Femur (tissue), 1 donor: ENCODE measurements at places on chromosomes 7 and 10.

DNA sequence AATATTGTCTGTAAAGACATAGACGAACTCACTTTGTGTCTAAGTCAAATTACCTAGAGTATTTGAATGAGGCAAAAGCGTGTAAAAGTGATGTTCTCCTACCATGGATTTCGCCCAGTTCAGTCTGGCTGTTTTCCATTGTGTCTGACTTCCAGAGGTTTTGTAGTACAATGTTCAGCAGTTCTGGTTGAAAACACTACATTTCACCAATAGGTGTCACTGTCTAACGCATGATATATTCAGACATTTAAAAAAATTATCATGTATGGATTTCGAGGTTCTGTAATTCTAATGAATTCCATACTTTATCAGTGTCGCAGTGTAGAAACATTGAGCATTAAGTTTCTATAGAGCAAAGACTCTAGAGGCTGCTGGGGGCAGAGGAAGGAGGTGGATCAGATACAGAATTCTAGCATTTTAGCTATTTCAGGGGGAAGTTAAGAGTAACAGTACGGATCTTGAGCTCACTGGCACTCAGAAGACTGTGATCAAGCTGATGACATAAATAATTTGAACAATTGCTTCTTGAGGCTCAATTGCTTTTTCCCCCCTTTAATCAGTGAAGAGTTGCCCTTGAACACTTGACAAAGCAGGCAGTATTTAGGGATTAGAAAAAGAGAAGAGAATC is 196.9 kb upstream of the RHOBTB1 start:
- DNase-seq = peak; percentile 77

DNA sequence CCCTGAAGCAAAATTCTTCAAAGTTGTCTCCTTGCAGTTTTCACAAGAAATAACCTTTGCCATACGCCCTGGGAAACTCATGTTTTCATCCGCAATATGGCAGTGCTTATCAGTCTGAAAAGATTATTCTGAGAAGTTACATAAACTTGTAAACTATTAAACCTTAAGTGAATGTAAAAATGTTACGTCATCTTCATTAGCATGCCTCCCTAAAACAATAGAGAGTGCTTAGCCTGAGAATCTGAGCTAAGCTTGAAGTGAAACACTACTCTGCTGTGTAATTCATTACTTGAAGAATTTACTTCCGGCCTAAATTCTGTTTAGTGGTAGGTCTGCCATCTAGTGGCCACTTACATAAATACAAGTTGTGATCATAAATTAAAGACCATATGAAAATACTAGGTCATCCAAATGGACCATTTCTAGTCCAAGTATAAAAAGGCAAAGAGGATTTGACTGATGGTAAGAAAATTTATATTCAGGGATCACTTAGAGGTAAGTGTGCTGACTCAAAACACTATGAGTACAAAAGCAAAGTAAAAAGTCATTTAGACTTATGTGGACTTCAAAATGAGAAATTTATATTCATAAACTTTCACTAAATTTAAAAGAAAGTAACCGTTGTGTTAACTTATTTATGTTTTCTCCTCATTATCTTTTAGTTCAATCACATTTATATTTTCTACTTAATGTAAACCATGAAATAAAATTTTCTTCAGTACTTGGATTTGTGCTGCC is 745.1 kb upstream of the LRRTM3 start:
- DNase-seq = no peak

DNA sequence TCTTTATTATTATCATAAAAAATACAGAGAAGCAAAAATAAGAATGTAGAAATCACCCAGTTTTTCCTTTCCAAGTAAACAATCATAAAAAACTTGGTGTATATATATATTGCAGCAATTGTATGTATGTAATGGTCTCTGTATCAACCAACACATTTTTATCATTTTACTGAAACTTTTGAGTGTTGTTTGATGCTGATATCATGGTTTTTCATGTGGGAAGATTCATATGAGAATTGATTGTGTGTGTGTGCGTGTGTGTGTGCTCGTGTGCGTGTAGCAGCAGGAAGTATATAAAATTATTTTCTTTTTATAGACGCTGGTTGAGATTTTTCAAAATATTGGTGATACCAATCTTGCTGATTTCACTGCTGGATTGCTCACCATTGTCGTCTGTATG is 22.3 kb downstream of the SLC26A4 start:
- DNase-seq = no peak

- DNase-seq = peak; percentile 27
Observed at GRCh38 chr10:6399231-6399741, 180.8 kb downstream of the PRKCQ start.

GRCh38 chr10:31961277-31962074 is 32.8 kb upstream of the ARHGAP12 start:
- no peak for DNase-seq

DNA sequence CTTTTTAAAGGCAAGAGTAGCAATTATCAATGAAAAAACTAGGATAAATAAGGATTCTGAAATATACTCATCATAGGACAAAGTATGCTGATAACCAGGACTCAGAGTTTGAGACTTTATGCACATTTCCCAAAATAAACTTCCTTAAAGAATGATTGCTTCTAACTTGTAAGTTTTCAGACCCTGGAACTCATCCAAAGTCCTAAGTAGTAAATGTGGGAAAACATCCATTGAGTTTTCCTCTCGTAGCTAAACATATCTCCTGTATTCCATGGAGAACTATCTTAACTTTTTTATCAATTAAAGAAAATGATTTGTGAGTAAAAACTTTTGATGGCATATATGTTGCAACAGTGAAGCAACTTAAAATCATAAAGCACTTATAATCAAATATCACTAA is 285.2 kb upstream of the KLF6 start:
- DNase-seq = no peak

DNA sequence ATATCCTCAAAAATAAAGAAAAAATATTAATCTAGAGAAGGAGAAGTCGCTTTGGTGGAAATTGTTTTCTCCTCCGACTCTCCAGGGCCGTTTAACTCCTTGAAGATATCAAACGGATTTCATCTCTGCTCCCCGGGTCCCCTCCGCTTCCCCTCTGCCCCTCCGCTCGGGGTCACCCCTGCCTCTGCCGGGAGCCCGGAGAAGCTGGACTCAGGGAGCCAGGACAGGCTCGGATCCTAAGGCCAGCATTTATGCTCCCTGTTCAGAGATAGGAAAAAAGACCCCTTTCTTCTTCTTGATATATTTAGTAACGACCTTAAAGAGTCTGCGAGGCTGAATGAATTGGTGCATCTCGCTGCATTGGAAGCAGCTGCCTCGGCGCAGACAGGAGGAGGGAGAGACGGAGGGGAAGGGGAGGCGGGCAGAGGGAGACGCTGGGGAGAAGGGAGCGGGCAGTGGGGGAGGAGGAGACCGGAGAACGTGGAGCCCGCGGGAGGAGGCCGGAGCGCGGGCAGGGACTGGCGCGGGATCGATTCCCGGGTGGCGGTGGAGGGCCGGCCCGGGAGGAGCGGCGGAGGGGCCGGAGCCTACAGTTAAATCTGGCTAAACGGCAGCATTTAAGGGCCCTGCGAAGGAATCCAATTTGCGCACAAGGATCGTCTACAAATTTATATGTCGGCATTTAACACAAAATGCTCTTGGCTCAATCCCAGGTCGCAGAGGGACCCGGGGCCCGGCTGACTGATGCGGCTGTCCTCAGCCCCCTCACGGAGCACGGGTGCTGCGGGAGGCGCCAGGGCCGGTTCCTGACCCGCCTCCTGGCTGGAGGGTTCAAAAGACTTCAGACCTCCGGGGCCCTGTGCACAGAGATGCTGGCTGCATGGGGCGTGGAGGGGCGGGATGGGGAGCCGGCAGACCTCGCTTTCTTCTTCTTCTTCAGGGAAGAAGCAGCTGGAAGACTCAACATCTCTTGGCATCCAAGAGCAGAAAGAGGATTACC is 55.6 kb downstream of the CRTAC1 start:
- DNase-seq = no peak

- DNase-seq = no peak
Observed at GRCh38 chr10:97925308-97925938, 75.8 kb downstream of the GOLGA7B start.

DNA sequence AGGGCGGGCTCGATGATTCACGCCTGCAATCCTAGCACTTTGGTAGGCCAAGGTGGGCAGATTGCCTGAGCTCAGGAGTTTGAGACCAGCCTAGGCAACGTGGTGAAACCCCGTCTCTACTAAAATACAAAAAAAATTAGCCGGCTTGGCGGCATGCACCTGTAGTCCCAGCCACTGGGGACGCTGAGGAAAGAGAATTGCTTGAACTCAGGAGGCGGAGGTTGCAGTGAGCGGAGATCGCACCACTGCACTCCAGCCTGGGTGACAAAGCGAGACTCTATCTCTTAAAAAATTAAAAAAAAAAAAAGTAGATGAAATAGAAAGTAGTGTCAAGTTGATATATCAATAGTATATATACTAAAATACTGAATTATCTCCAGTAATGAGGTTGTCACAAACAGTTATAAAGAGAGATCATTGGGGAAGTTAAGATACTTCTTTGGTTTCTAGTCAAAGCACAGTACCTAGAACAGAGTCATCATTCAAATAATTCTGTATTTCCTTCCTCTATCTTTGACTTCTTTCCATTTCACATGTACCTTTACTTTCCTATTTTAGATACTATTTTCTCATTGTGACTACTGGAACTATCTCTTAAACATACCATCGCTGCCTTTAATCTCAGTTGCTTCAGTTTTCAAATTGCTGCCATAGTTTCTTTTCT is 491.7 kb downstream of the GRM8 start:
- no peak for DNase-seq
